Epithelial cell of prostate (primary cell): ENCODE measurements at places on chromosomes 13 and 19.

- DNase-seq: no peak
These were observed 50.0 kb downstream of the STARD13 start for GRCh38 chr13:33235564-33235963.

DNA sequence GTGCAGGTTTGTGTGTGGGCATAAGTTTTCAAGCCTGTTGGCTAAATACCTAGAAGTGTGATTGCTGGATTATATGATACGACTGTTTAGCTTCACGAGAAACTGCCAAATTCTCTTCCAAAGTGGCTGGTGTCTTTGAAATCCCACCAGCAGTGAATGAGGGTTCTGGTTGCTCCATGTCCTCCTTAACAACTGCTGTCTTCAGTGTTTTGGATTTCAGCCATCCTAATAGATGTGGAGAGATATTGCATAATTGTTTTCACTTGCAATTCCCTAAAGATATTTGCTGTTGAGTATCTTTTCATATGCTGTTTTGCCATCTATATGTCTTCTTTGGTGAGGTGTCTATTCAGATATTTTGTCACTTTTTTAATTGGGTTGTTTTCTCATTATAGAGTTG, 390.5 kb downstream of the ZNF536 start:
- DNase-seq: no peak

GRCh38 chr13:38321654-38322053, 28.0 kb upstream of the UFM1 start:
- no peak for DNase-seq

DNA sequence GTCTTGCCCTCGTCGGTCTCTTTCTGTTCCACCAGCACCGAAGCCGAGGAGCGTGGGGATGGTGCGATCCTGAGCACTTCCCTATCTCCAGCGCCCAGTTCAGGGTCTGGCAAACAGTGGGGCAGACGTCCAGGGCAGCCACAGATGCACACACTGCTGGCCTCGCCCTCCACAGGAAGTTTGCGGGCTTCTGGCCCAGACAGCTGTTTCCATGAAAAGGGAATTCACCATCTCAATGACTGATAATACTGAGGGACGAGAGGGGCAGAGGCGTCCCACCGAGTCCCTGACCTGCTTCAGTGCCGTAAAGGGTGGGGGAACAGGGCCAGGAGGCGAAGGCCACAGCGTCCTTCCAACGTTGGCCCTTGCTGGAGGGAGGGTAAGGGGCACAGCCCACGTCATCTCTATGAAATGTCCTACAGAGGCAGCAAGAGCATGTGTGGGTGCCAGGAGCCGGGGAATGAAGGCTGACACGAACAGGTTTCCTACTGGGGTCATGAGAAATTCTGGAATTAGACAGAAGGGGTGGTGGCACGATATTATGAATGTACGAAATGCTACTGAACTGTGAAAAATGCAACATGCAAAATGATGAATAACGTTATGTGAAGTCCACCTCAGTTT, 19.5 kb downstream of the SHC2 start:
- DNase-seq: no peak

DNA sequence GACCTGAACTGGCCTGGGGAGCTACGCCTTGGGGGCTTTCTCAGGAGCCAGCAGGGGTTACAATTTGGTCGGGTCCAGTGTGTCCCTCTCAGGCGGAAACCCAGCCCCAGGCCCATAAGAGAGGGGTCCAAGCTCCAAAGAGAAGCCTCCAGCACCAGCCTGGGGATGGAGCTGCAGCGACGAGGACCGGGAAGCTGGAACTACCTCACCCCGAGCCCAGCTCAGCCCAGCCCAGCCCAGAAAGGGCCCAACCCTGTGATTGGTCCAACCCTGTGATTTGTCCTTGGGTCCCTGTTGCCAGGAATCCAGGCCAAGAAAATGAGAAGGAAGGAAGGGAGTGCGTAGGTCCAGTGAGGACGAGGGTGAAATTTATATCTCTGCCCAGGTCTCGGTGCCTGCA, 24.1 kb downstream of the CLEC4M start:
- DNase-seq: no peak

DNA sequence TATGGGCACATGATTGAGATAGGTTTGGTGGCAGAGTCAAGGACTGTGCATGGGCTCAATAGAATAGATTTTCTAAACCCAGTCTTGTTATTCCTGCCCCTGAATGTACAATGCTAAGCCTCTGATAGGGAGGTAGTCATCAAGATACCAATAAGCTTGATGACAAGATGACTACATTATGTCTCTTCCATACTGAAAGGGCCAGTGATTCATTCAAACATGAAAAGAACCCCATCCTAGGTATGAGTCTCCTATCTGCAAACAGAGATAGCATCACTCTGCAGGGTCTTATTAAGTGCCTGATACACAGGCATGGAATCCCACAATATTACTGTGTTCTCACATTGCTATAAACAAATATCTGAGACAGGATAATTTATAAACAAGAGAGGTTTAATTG, 40.3 kb upstream of the UFM1 start:
- peak; percentile 69 for DNase-seq

DNA sequence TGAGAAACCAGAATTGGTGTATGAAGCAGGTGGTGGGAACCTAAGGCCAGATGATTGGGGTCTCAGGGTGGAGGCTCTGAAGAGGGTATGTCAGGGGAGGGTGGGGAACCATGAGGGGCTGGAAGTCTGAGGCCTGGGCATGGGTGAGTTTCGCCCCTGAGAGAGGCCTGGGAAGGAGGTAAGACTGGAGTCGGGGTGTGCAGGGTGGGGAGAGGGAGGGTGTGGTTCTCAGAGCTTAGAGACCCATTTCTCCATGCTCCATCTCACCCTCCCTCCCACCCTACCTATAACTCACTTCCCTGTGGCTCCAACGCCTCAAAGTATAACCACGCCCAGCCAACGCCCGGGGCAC, 1.0 kb upstream of the KLHL26 start:
- DNase-seq: no peak

GRCh38 chr19:40229484-40229883, 3.0 kb upstream of the CCNP start:
- no peak for DNase-seq

DNA sequence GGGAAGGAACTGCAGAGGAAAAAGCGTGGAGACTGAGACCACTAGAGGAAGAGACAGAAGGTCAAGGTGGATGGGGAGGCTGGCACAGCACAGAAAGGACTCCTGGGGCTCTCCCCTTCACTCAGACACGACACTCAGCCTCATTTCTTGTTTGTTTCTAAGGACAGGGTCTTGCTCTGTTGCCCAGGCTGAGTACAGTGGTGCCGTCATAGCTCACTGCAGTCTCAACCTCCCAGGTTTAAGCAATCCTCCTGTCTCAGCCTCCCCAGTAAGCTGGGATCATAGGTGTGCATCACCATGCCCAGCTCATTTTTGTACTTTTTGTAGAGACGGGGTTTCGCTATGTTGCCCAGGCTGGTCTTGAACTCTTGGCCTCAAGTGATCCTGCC, 11.4 kb upstream of the SEMA6B start:
- no peak for DNase-seq

DNA sequence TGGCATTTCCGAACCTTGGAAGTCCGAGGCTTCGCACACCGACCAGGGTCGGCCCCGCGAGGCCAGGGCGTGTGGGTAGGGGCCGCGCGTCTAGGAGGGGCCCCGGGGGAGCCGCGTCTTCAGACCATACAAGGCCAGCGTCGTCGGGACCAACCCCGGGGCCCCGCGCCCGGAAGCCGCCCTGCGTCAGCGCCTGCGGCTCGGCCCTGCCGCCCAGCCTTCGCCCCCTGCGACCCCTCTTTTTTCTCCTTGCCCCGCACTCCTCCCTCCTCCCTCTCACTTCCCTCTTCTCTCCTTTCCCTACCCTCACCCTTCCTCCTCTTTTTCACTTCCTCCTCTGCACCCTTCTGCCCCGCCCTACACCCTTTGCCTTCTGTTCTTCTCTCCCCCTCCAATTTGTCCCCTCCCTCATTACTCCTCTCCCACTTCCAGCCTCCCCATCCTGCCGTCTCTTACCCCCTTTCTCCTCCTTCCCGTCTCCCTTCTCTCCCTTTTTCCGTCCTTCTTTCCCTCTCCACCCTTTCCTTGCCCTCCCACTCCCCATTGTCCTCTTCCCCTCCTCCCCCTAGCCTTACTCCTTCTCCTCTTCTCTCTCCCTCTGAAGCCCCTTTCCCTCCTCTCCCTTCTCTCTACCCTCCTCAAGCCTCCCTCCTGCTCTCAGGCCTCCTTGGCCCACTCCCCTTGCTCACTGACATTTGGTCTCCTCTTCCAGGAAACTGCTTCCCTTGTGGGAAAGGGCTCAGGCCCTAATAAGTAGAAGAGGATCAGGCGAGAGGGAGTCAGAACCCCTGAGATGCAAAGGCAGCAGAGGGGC, 2.2 kb upstream of the PLEKHG2 start:
- DNase-seq: no peak

DNA sequence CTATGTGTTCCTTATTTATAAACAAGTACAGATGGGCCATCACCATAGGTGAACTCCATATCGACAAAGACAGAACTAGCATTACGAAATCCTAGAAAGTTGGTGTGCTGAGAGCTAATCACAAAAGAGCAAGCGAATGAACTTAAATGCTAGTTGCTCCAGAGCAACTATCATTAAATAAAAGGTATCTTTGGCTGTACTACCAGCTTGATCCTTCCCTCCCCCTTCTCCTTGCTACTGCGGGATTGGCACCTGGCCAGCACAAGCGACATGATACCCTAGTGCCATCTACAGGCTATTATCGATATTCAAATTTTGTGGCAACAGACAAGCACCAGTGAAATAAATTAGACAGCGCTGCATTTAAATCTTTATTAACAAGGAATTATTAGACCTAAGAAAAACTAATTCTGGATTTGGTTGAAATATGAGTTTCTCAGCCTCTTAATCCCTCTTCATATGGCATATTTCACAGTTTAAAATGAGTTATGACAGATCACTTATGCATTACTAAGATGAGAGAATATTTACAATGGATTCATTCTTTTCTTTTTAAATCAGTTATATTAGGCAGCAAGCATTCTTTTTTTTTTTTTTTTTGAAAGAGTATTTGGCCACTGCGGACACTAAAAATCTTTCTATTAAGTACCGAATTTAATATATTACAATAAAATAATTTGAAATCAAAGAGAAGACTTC, 5.8 kb downstream of the PCDH9 start:
- DNase-seq: peak; percentile 29

DNA sequence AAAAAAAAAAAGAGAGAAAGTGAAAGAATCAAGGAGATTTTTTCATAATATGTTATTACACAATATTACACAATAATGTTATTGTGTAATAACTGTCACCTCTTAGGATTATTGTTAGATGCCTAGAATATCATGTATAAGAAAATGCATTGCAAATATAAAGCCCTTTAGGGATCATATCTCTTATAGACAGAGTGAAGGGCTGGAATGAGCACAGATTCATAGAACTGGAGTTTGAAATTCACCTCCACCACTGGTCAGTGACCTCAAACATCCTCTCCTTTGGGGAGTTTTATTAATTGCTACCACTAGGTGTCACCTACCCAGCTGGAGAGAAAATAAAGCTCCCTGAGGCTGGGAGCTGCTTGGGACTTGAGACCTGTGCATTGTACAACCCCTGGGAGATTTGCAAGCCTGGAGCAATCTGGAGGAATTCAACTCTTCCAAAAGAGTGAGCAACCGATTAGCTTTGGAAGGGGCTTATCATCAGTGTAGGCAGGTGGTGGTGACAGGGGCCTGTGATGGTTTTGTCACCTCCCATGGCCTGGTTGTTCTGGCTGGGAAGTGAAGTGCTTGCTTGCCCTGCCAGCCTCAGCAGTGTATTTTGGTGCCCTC, 30.3 kb upstream of the FRY start:
- DNase-seq: no peak

DNA sequence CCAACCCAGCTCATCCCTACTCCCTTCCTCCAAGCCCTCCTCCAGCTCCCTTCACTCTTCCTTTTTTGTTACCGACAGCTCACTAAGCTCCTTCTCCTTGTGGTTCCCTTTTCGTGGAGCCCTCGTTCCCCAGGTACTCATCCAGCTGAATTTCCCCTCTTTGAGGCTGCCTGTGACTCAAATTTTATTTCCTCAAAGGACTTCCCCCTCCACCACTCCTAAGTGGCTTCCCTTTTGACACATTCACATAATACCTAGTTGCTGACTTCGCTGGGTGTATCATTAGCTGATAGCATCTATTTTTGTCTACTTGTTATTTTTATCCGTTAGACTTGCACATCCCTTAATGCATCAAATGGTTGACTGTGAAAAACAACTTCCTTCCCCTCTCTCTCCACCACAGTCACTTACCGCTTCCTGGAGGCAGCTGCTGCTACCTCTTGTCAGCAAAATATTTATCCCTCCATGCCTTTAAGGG, 14.5 kb downstream of the FFAR2 start:
- no peak for DNase-seq

GRCh38 chr13:98415326-98416070, 161.4 kb downstream of the STK24 start:
- DNase-seq: no peak

GRCh38 chr13:108915095-108915633, 285.8 kb downstream of the MYO16 start:
- DNase-seq: no peak

DNA sequence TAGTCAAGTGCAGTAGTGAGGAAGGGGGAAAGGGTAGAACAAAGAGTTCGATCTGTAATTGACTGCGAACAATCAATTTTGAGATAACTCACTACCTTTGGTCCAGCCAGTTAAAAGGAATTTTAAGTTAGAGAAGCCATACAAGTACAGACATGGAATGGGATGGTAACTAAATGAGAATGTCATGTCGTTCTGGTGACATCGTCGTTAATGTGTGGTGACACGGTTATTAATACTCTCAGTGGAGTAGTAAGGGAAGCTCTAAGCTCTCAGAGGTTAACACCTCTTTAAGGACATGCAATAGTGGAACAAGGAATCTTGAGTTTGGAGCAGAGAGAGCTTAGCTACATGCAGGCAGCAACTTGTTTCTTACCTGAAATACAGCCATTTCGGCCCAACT, 154.9 kb upstream of the KLF12 start:
- DNase-seq: no peak

GRCh38 chr13:110350509-110350908, 43.4 kb downstream of the COL4A2 start:
- no peak for DNase-seq

GRCh38 chr13:24688950-24689349, 8.7 kb downstream of the ATP12A start:
- DNase-seq: no peak

DNA sequence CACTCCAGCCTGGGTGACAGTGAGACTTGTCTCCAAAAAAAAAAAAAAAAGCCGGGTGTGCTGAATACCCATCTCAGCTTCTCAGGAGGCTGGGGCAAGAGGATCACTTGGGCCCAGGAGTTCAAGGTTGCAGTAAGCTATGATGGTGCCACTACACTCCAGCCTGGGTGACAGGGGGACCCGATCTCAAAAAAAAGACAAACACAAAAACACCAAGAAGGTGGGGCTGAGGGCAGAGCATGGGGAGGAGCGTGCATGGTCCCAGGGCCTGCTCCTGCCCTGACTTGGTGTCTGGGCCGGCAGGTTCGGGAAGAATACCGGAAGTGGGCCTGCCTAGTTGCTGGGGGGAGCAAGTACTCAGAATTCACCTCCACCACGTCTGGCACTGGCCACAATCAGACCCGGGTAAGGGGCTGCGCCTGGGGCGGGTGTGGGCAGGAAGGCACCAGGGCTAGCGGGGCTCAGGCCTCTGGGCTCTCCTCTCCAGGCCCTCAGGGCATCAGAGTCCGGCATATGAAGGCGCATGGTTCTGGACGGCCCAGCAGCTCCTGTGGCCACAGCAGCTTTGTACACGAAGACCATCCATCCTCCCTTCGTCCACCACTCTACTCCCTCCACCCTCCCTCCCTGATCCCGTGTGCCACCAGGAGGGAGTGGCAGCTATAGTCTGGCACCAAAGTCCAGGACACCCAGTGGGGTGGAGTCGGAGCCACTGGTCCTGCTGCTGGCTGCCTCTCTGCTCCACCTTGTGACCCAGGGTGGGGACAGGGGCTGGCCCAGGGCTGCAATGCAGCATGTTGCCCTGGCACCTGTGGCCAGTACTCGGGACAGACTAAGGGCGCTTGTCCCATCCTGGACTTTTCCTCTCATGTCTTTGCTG, 11.3 kb downstream of the DDX39A start:
- no peak for DNase-seq
